ENCODE measurements at places on chromosomes 2 and 18. TPM values are rescaled to one million over a fixed set of nuclear protein-coding genes. Genes with fewer than 3 reads are reported as not detected.

The SPTBN1 gene
- total RNA-seq, result 38.4 TPM

The SULT1C2 gene
- total RNA-seq, result not detected

The FOXD4L1 gene
- total RNA-seq, result 0.15 TPM

- no peaks in the 10 kb centered on the region for H3K36me3 ChIP-seq
- H3K27ac ChIP-seq, result no peak overlapping the region
- no peaks in the 10 kb centered on the region for H3K4me1 ChIP-seq
- no peak for DNase-seq
- H3K4me3 ChIP-seq, result no peak overlapping the region
Measured at GRCh38 chr18:32775628-32776027, 2.8 kb upstream of the KLHL14 start.

DNA sequence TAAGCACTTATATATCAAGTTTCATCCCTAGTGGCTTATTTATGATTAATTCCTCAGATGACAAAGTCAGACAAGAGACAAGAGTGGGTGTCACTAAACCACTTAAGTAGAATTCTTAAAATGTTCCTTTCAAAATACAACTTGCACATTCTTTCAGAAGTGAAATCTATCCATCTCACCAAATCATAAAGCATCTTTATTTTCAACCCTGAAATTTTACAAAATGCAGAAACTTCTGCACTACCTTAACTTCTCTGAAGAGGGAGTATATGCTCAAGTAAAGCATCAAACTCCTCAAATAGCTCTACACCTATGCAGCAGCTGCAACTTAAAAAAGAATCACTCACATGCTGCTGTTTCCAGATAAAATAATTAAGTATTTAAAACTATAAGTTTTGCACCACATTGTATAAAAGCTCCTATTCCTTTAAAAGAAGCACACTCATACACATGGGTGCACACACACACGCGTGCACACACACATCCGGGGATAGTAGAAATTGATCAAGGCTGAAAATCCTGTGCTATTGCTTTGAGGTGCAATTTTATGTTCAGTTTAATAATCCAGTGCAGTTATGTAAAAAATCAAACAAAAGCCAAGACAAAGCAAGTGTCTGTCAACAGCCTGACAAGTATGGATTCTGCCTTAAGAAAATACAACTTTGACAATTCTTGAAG lies 244.5 kb downstream of the TCF4 start:
- no peaks in the 10 kb centered on the region for H3K27me3 ChIP-seq
- H3K27ac ChIP-seq, result no peak overlapping the region
- H3K36me3 ChIP-seq, result no peaks in the 10 kb centered on the region
- H3K4me3 ChIP-seq, result no peak overlapping the region
- no peak for DNase-seq

- no peak for DNase-seq
- no peaks in the 10 kb centered on the region for H3K4me1 ChIP-seq
- H3K27ac ChIP-seq, result no peak overlapping the region
- no peaks in the 10 kb centered on the region for H3K27me3 ChIP-seq
- H3K4me3 ChIP-seq, result no peak overlapping the region
Measured at GRCh38 chr18:6406075-6406909, 8.4 kb downstream of the L3MBTL4 start.

- no peaks in the 10 kb centered on the region for H3K36me3 ChIP-seq
- H3K4me1 ChIP-seq, result no peaks in the 10 kb centered on the region
- H3K27ac ChIP-seq, result no peak overlapping the region
- no peaks in the 10 kb centered on the region for H3K27me3 ChIP-seq
- H3K4me3 ChIP-seq, result no peak overlapping the region
Measured at GRCh38 chr18:58180738-58181353, 136.8 kb downstream of the NEDD4L start.

The ACADL gene
- total RNA-seq, result not detected

DNA sequence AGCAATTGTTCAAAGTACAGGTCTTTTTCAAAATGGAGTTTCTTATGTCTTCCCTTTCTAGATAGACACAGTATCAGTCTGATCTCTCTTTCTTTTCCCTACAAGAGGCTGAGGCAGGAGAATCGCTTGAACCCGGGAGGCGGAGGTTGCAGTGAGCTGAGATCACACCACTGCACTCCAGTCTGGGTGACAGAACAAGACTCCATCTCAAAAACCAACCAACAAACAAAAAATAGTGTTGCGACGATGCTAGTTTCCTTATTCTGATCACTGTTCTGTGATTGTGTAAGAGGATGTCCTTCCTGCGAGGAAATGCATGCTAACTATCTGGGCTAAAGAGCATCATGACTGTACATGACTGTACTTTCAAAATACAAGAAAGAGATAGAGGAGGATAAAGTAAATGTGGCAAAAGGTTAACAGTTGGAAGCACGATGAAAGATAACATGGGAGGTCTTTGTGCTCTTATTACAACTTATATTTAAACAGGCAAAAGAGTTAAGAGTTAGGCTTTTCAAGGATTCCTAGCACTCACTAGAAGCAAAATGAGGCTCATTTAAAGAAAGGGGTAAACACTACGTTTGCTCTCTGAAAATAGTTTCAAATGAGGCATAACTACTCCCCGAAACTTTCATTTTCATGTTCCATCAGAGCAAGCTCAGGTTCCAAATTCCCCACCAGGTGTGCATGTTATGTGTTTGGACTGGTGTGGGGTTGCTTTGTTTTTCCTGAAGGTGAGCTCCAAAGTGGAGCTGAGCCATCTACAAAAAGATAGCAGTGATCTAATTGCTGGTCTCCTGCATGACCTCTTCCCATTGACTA lies 23.8 kb downstream of the SOWAHC start:
- H3K27me3 ChIP-seq, result no peaks in the 10 kb centered on the region
- no peaks in the 10 kb centered on the region for H3K4me1 ChIP-seq
- no peak overlapping the region for H3K27ac ChIP-seq
- H3K36me3 ChIP-seq, result no peaks in the 10 kb centered on the region
- no peak for DNase-seq

The KLF7 gene
- total RNA-seq, result 12.1 TPM

The GATA6 gene
- 0.04 TPM for total RNA-seq

- H3K27ac ChIP-seq, result peak overlapping the region; percentile 43
- no peaks in the 10 kb centered on the region for H3K36me3 ChIP-seq
- peak; percentile 69 for DNase-seq
- peaks cover 82% of the 10 kb centered on the region for H3K4me1 ChIP-seq
Measured at GRCh38 chr2:68721482-68722101, 13.0 kb upstream of the ARHGAP25 start.

The RGPD8 gene
- 15.5 TPM for total RNA-seq
